ENCODE measurements at places on chromosomes 2 and 18.

DNA sequence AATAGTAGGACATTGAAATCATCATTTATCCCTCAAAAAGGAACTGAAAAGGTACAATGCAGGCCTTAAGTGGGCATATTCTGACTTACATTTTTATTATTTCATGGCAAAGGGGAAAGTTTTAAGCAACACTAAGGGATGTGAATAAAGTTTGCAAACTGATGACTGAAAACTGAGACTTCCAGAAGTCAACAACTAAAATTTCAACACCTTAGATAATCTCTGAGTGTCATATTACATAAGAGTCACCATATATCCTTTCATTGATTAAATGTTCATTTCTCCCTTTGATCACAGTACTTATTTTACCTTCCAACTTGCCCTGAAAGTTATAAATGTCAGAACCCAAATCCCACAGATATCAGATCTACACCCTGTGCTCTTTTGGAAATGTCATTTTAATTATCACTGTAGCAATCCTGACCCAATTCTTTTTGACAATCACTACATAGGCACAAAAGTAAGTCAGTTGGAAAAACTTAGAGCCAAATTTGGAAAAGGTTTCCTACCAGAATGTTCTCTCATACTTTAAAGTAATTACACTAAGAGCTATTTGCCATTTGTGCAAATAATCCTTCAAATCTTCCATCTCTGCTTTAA lies 44.4 kb upstream of the RNU4ATAC start:
- no peak for DNase-seq

DNA sequence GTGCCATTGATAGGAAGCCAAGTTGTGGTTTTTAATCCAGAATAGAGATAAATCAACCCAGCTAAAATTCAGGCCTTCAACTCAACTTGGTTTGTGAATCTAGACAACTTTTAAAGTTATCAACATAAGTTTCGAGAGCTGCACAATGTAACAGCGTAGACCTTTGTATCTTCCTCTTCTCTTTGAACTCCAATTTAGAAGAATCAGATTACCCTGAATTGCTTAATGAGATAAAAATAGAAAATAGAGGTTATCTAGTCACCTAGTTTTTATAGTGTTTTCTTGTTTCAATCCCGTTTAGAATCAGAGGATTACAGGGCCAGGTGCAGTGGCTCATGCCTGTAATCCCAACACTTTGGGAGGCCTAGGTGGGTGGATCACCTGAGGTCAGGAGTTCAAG lies 12.3 kb downstream of the MOGAT1 start:
- DNase-seq: no peak

GRCh38 chr2:85695121-85695520 lies 963 bp downstream of the GNLY start:
- no peak for DNase-seq

DNA sequence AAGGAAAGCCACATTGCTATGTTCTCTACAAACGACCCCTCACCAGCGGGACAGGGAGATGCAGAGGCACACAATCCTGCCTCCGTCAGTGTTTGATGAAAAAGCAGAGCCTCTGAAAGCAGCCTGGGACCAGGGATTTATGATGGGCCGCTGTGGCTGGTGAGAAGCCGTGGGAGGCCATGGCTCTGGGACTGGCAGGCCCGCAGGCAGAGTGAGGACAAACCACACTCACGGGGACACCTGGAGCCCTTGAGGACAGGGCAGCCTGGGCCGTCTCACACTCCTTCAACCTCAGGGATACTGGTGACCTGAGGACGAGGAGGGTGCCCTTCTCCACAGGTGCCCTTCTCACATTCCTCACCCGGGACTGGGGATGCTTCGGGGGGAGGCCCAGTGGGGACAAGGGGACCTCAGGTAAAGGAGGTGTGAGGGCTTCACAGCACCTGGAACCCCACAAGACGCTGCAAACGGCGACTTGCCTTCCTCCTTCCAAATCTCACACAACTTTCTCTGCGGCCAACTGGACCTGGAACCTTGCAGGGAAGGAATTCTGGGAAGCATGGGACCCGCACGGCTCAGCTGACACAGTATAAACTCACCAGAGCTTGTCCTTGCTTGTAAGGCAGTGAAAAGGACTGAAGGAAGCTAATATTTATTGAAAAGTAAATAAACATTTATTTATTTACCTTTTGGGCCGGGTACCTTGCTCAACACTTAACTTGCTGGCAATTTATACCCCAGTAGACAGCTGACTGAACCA lies 5.3 kb upstream of the LDLRAD4 start:
- no peak for DNase-seq

- no peak for DNase-seq
Observed at GRCh38 chr2:164335947-164336346, 285.3 kb downstream of the GRB14 start.

- DNase-seq: no peak
Observed at GRCh38 chr2:140797718-140798117, 1333.1 kb downstream of the LRP1B start.

DNA sequence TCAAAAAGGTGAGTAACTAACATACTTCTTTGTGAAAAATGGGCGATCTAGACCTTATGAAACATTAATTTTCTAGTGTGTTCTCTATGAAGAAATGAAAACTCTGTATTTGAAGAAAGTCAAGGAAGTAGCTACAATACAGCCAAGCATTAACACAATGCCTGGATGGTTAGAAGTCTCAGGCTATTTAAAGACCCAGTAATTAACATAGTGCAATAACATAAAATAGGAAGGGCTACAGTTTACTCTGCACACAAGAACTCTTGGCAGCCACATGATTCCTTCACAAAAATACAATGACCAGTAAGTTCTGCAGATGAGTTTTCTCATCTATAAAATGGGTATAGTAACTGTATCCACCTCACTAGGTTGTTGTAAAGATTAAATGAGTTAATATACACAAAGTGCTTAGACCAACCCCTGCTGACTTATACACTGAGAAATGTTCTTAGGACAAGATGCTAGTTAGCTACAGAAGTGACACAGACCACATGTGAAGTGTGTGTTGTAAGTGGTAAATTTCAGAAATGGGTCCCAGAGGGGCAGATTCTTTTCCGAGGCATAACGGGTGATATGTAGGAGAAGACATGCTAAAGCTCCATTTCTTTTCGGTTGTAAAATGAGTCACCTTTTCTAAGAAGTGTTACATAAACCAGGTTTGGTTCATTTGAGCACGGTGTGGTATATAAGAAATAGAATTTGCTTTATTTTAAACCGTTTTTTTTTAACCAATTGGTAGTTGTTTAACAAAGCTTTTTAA lies 61.8 kb downstream of the CXCR4 start:
- peak; percentile 88 for DNase-seq

- DNase-seq: no peak
Observed at GRCh38 chr2:120470041-120470965, 124.4 kb downstream of the INHBB start.

- DNase-seq: no peak
Observed at GRCh38 chr18:57273194-57273593, 79.2 kb upstream of the ST8SIA3 start.

- DNase-seq: no peak
Observed at GRCh38 chr2:207469451-207469850, 60.3 kb upstream of the CREB1 start.

DNA sequence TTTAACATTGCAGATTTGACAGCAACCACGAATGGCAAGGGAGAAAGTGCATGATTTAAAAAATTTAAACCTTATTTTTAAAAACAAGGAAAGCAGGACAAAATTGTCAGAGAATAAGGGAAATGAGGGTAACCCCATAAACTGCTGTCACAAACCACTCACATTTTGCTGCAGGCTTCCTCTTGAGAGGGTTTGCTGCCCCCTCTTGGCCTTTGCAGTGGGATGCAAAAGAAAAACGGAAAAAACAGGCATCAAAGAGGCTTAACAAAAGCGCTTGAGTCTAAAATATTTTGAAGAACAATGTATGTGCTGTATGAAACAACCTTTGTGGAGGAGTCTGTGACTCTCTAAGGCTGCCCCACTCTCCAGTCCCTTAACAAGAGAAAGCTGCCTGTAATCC lies 91.6 kb downstream of the TMX3 start:
- DNase-seq: peak; percentile 22

- DNase-seq: no peak
Observed at GRCh38 chr2:189601043-189601442, 20.5 kb upstream of the SLC40A1 start.

DNA sequence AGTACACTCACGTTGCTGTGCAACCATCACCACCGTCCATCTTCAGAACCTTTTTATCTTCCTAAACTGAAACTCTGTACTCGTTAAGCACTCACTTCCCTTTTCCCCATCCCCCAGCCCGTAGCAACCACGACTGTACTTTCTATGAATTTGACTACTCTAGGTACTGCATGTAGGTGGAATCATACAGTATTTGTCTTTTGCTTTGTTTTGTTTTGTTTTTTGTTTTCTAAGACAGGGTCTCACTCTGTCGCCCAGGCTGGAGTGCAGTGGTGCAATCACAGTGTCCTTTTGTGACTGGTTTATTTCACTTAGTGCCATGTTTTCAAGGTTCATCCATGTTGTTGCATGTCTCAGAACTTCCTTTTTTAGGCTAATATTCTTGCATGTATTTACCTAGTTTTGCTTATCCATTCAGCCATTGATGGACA lies 7.0 kb upstream of the TYMS start:
- peak; percentile 58 for DNase-seq

DNA sequence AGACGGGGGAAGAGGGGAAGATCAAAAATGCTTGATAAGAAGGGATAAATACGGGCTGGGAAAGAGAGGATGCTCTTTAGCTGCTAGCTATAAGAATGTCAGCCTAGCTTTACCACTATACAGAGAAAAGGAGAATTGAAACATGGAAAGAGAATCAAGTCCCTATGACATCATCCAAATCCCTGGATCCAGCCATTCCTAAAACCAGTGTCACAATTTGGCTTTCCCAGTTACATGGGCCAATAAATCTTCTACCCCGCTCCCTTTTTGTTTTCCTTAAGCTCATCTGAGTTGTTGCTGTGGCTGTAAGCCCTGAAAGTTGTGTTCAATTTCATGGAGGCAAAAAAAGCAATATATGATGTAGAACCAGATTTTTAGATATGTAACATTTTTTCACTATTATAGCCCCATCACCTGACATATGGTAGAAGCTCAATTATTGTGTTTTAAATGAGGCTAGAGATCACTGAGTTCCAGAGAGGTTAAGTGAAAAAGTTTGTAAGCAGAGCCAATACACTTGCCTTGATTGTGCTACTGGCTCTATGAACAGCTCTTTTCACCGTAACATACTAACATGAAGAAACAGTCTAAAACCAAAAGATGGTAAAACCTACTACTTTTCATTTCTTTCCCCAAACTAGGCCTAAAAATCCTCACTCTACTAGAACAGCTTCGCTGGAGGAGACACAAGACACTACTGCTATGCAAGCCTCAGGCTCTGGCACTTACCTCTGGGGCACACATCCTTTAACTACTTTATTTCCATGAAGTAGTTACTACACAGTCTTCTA lies 4.3 kb downstream of the HNRNPLL start:
- DNase-seq: no peak

GRCh38 chr2:215528555-215528954 lies 92.7 kb upstream of the FN1 start:
- no peak for DNase-seq

DNA sequence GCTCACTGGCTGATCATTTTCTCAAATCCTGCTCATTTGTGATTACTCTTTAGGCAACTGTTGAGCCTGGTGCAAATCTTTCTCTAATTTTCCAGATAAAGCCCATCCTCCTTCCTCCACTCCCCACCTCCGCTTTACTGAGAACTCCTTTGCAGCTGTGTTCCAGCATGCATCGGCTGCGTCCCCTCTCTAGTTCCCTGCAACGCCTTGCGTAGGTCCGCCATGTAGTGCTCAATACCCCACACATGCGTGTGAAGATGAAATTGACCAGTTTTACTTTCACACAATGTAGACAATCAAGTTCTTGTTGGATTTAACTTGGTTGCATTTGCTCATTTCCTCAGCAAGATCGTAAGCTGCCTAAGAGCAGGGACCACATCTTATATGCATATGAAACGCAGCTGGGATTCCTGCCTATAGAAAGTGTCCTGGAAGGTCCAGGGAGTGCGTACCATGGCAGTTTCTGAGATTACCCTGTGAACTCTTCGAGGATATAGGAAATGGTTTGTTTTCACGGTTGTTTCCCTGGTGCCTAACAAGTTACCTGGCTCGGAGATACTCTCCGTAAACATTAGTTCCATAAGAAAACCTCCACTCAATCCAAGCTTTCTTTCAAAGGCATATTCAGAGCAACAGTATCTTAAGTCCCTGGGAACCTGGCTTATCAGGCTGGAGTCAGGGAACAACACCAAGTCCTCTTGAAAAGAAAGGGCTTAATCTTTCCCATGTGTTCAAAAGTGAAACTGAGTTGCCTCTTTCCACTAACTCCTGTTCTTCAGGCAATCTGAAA lies 766.4 kb upstream of the ID2 start:
- no peak for DNase-seq

DNA sequence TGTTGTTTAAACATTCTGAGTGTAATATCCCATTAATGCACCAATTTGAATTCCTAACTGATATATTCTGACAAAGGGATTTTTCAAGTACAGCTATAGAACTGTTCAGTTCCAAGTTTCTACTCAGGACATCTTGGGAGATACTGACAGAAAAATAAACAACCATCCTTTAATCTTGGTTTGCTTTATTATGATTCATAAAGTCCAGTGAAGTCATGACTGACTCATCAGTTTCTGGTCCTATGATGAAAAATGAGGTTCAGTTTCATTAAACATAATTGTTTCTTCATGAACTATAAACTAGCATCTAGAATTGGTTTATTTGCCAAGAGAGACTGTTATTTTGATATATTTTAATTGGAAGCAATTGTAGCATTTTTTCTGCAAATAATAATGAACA lies 896.2 kb downstream of the CCDC85A start:
- no peak for DNase-seq

GRCh38 chr2:71510196-71510807 lies 56.9 kb downstream of the DYSF start:
- peak; percentile 62 for DNase-seq

DNA sequence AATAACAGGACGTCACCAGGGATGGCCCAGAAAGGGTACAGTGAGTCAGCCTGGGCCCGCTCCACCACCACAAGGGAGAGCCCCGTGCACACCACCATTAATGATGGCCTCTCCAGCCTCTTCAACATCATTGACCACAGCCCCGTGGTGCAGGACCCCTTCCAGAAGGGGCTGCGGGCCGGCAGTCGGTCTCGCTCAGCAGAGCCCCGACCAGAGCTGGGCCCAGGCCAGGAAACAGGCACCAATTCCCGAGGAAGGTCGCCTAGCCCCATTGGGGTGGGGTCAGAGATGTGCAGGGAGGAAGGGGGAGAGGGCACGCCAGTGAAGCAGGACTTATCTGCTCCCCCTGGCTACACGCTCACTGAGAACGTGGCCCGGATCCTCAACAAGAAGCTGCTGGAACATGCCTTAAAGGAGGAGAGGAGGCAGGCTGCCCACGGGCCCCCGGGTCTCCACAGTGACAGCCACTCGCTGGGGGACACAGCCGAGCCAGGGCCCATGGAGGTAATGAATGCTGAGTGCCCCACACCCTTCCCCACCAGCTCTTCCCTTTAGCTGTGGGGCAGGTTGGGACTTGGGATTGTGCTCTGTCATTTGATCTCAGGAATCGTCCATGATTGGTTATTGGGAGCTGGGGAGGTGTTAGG lies 120.5 kb downstream of the MTCL1 start:
- no peak for DNase-seq

- no peak for DNase-seq
Observed at GRCh38 chr18:49520661-49521145, 33.7 kb upstream of the C18orf32 start.

All from activated CD4-positive, alpha-beta T cell treated with anti-CD3 and anti-CD28 coated beads, Interleukin-2, Interleukin-4, amounts not matched to agents 100 ng/mL and 50 ng/mL, durations not matched to agents 16 hours and 8 hours (primary cell).